Brain pericyte (primary cell): ENCODE measurements at places on chromosomes 7 and 10.

GRCh38 chr7:155766966-155767916 lies 45.0 kb downstream of the SHH start:
- DNase-seq, result no peak

GRCh38 chr10:133353202-133353959 lies 4.4 kb downstream of the FUOM start:
- DNase-seq, result no peak

DNA sequence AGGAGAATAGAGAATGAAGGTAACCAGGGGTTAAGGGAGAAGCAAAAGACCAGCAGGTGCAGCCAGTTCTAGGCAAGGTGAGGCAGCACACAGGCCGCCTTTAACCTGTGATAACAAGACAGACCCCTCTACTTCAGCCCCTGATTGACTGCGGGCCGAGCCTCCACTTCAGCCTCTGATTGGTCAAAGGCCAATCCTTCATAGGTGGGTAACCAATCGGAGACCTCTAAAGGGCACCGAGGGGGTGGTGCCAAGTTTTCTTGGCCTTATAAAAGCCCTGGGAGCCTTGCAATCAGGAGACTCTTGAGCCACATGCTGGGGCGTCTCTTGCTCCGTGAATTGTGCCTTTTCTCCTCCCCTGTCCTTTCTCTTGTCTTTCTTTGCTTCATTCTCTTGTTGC lies 98.8 kb downstream of the ELFN1 start:
- no peak for DNase-seq

GRCh38 chr7:143126146-143126545 lies 5.7 kb upstream of the PIP start:
- DNase-seq, result no peak

DNA sequence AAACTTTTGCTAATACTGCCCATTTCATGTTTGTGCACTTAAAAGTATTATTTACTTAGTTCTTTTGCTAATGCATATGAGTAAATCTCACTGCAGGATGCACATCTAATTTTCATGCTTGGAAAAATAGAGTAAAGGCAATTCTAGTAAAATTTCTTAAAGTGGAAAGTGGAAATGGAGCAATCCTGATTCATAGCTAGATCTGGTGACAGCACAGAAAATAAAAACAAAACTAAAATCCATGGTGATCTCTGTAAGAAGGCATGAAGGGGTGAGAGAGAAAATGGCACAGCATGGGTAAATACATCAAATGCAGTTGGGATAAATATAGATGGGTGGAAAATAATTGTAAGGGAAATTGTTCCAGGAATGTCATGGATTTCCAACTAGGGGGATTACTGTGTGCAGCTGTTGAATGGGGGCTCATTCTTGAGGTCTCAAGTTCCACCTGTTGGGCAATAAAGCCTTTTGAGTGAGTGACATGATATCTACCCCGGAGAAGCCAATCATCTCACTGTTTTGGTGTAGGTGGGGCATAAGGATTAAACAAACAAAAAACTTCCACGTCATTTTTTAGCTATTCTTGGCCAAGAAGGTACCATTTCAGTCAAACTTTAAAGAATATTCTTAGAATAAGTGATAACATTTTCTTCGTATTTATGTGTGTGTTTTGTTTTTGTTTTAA lies 1.7 kb upstream of the MCU start:
- no peak for DNase-seq

GRCh38 chr10:91163269-91163868 lies 57.1 kb upstream of the PCGF5 start:
- peak; percentile 41 for DNase-seq

DNA sequence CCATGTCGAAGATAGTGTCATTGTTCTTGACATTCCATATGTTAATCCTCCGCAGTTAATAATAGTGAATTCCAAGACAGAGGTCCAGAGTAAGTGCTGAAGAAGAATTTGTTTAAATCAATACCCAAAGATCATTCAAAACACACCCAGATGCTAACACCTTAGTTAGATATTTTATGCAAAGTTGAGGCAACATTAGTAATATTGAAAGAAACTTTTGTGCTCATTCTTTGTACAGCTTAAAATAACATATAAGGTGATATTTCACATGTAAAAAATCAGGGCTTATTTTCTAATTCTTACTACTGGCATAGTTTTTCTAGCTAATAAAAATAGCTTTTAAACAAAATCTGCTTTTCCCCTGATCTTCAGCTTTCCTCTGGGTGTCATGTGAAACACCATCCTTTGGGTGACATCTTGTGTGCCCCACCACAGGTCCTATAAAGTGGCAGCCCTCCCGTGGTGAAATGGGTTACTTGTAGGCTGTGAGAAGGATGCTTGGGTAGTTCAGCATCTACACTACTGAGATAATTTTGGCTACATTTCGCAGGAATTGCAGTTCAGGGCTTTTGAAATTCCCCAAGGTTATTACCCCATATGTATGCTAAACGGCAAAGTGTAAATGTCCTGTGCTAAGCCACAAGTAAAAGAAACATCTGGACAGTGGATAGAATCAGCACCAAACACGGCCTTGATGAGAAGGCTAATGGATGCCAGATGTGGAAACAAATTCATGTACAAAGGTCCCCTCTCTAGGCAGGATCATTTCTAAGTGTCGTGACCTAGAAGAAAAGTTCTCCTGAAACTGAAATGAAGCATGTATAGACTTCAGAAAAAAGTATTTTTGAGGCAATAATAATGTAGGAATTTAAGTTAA lies 105.4 kb downstream of the GRM3 start:
- no peak for DNase-seq

GRCh38 chr7:1412322-1413261 lies 46.7 kb downstream of the MICALL2 start:
- peak; percentile 34 for DNase-seq

GRCh38 chr7:102188746-102189145 lies 97.9 kb upstream of the SH2B2 start:
- no peak for DNase-seq

- DNase-seq, result peak; percentile 31
Measured at GRCh38 chr10:63465293-63466143, at the start of gene JMJD1C. Gene JMJD1C, minus strand, starts transcription at chr10:63465977. Its CDS starts 315 bp downstream, at chr10:63465662.

GRCh38 chr7:20219446-20220292 lies 2.5 kb upstream of the MACC1 start:
- DNase-seq, result peak; percentile 44
